ENCODE measurements at places on chromosomes 7 and 10.

DNA sequence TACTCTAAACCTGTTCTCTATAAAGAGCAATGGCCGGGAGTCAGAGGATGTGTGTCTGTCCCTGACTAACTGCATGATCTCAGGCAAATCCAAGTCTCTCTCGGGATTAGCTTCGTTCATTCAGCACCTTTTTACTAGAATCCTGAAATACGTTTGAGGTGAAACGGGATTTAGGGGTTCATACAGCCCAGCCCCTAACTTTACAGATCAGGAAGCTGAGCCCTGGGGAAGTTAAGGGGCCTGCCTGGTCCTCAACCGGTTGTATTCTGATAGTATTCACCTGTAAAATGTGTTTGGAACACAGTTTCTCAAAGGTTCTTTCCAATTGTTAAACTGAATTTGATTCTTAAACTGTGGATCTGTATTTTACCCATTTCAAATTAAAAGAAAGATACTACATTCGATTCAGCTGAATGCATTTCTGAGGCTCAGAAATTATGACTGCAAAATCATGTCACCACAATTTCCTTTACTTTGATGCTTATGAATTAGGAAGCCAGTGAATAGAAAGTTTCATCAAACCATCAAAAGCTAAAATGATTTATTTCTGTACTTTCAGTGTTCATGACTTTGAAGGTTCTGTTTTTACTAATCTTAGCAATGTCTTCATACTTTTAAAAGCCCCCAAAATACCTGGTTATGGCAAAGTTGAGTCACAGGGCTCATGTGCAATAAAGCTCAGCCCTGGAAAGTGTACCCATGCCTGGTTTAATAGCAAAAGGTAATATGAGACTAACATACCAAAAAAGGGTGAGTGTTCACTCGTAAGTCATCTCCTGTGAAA lies 28.9 kb upstream of the EZH2 start:
- no peak for DNase-seq

DNA sequence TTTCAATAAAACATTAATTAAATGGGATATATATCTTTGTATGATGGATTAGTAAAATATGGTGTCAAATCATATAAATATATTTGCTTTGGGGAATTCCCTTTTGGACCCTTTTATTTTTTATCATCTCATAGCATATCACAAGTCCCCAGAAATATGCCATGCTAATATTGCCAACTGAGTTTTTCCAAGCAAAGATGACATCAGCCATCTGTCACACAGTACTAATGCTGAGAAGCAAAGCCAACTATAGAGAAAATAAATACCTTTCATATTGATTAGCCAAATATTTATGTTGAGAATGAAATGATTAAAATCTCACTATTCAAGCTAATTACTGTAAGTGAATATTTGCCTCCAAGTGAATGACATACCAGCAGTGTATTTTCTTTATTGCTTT lies 575.3 kb downstream of the ETV1 start:
- no peak for DNase-seq

GRCh38 chr10:124563320-124564040 lies 101.9 kb downstream of the LHPP start:
- DNase-seq = no peak

DNA sequence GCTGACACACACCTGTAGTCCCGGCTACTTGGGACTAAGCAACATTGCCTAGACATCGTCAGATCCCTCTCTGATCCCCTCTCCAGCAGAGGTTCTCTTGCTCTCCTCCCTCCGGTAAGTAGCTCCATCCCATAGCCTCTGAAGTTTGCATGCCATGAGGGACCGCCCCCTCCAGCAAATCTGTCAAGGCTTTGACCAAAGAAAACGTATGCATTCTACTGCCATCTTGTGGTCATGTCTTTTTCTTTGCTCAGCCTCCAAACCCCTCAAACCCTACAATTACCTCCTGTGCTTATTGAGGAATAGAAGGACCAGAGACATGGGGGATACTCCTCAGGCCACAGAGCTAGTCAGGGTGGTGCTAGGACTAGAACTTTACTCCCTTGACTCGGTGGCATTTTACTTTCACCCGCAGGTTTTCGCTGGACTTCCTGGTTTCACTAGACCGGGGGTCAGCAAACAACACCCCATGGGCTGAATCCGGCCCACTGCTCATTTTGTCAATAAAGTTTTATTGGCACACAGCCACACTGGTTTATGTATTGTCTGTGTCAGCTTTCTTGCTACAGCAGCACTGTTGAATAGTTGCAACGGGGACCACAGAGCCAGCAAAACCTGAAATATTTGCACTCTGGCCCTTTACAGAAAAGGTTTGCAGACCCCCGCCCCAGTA lies 202.6 kb upstream of the FOXK1 start:
- no peak for DNase-seq

DNA sequence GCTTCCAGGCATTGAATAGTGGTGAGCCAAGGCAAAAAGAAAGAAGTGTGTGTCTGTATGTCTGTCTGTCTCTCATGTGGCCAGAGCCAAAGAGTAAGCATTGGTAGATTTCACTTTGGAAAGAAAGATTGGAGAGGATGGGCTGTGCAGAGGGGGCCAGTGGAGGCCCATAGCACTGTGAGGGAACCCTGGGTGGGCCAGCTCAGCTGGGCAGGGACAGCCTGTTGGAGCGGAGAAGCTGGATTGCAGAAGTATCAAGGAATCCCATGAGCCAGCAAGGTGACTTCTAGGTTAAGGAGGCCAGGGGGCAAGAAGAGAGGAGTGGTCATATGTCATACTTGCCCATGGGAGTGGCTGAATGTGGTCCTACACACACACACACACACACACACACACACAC lies 1.5 kb upstream of the GRID1 start:
- DNase-seq = no peak

DNA sequence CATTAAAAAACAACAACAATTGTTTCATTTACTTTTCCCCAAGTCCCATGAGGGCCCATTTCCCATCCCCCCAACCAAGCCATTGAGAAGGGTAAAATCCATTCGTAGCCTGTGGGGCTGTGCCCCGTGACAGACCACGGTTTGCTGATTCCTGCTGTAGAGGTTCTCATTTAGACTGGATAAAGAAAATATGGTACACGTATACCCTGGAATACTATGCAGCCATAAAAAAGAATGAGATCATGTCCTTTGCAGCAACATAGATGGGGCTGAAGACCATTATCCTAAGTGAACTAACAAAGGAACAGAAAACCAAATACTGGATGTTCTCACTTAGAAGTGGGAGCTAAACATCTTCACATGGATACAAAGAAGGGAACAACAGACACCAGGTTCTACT lies 44.9 kb downstream of the ZNF783 start:
- DNase-seq = no peak

All from fibroblast of skin of left quadriceps (primary cell).